GM04504 (cell line): ENCODE measurements at places on chromosomes 4 and X.

GRCh38 chrX:147764868-147765267, 146.9 kb upstream of the FMR1 start:
- no peak for DNase-seq

GRCh38 chrX:111262086-111262485, 8.2 kb downstream of the CAPN6 start:
- peak; percentile 7 for DNase-seq

- no peak for DNase-seq
These were observed 1.5 kb upstream of the ARHGAP4 start for GRCh38 chrX:153927672-153927921.

- no peak for DNase-seq
These were observed 156.3 kb downstream of the TMEM164 start for GRCh38 chrX:110159235-110159634.

- DNase-seq: no peak
These were observed 28.9 kb upstream of the HMX1 start for GRCh38 chr4:8900588-8900987.

DNA sequence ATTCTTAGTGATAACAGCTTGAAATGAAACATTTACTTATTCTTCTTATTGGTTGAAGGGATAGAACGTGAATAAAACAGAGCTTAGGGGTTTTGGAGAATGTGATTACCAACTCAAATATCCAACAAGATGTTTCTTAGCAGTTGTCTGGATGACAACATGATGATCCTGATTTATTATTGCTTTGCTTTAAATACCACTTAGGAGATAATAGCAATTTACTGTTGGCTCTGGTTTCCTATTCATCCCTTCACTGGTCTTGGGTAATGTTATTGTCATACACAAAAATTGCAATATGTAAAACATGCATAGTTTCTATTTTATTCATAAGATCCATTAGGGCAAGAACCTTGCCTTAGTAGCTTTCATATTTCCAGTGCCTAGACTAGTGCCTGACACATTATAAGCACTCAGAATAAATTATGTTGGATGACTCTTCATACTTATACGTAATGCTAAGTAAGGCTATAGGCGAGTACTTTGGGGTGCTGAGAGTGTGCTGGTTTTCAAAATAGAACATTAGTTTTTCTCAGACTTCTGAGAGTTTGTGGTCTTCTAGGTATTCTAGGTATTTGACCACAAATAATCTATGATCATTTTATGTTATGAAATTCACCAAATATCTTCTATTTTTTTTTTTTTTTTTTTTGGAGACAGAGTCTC, 58.6 kb upstream of the PGRMC2 start:
- DNase-seq: no peak

DNA sequence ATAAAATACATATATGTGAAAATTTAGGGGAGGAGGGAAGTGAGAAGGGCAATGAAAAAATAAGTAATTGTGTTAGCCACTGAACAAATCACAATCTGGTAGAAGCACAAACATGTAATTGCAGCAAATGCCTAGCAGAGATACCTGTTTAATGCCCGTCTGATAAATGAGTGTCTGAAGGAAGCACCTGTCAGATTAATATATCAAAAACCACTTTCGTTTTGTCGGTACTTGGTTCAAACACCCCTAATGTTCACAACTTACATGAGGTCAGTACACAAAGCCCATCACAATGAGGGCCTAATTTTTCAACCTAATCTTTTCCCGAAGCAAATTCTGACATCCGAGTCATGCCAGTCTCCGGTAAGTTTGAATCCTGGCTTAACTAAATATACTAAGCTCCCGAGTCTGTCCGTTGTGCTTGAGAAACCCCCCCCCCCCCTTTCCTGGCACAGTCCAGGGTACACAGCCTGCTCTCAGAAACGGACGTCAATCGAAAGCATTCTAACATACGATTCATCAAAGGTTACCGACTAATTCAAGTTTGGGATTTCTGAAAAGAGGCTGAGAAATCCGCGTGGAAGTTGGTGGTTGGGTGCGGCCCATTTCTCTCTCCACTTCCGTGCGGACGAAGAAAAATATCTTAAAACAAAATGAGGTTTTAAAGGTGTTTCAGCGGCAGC, 758 bp downstream of the SDAD1 start:
- DNase-seq: no peak

GRCh38 chr4:20272411-20272872, 20.7 kb downstream of the SLIT2 start:
- DNase-seq: no peak
